ENCODE measurements at places on chromosomes 16 and 17.

- no peak for DNase-seq
Measured at GRCh38 chr16:35150805-35151312, 1691.4 kb downstream of the TP53TG3F start.

GRCh38 chr16:59991171-59991570, 1257.1 kb upstream of the GOT2 start:
- no peak for DNase-seq

GRCh38 chr17:31007695-31008373, 37.0 kb downstream of the RNF135 start:
- no peak for DNase-seq

DNA sequence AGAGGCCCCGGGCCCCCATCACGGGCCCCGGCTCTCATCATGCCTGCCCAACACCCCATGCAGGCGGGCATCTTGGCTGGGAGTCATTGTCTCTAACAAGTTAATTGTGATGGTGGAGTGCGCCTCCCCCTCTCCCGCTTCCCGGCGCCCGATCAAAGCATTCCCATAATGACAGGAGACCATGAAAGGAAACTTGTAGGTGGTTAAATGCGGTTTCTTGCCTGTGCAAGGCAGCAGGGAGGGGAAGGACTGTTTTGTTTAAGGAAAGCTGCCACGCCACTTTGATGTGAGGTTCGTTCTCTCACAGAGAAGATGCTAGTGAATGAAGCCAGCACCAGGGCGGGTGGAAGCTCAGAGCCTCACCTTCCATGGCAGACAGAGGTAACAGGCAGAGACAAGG, 45.4 kb downstream of the C16orf78 start:
- no peak for DNase-seq

DNA sequence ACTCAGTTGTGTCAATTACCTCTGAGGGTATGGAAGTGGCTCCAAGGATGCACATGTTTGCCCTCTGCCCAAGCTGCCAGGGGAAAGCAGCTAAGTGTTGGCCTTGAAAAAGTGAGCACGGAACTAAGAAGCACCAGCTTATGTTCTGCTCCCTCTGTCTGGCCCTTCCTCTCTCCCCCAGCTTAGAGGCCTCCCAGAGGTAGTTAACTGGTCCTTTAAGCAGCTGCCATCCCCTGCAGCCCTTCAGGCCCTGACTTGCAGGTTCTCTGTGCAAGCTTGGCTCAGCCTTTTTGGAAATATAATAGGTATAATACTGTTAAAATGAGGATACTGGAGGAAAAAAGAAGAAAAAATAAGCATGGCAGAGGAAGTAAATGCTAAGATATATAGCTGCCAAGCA, 7.0 kb upstream of the UBE2Z start:
- DNase-seq, result no peak

DNA sequence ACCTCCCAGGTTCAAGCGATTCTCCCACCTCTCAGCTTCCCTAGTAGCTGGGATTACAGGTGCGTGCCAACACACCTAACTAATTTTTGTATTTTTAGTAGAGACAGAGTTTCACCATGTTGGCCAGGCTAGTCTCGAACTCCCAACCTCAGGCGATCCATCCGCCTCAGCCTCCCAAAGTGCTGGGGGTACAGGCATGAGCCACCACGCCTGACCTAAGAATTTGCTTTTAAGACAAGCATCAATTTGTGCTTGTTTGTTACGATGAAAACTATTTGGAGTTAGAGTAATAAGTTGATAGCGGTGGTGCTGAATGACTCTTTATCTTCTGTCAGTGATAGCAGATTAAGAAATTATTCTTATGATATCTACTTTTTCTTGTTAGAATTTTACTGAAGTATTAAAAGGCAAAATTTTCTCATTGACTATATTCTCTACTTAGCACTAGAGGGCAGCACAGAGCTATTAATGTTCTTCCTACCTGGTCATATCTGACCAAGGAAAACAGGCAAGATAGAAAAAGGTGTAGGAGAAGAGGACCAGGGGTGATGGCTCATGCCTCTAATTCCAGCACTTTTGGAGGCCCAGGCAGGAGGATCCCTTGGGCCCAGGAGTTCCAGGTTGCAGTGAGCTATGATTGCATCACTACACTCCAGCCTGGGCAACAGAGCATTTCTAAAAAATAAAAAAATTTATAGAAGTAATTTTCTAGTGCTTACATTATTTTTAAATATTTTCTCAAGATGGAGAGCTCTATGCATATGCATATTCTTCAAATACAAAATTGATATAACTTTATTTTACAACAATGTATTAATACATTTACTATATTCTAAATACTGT, 24.5 kb downstream of the STXBP4 start:
- peak; percentile 70 for DNase-seq

- DNase-seq, result no peak
Measured at GRCh38 chr16:68781784-68782183, 44.7 kb downstream of the CDH1 start.

DNA sequence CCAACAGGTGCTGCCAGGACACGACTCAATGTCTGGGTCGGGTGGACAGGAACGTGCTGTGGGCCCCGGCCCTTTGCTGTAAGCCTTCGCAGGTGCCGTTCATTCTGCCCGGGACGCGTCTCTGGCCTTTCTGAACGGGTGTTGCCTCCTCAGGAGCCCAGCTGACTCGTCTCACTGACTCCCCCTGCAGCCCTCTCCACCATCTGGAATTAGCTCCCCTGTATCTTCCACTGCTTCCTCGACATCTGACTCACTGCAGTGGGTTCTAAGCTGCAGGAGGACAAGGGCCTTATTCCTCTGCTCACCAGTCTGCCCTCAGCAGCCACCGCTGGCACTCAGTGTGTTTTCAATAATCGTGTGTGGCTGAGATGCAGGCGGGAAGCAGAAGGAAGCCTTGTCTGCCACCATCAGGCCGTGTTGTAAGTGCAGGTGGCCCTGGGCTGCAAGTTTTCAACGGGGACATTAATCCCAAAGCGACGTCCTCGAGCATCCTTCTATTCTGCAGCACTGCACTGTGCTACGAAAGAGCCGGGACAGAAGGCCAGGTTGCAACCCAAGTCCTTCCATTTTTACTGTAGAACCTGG, 256.2 kb downstream of the FOXL1 start:
- DNase-seq, result no peak

- DNase-seq, result no peak
Measured at GRCh38 chr16:86145669-86146068, 246.7 kb downstream of the IRF8 start.

DNA sequence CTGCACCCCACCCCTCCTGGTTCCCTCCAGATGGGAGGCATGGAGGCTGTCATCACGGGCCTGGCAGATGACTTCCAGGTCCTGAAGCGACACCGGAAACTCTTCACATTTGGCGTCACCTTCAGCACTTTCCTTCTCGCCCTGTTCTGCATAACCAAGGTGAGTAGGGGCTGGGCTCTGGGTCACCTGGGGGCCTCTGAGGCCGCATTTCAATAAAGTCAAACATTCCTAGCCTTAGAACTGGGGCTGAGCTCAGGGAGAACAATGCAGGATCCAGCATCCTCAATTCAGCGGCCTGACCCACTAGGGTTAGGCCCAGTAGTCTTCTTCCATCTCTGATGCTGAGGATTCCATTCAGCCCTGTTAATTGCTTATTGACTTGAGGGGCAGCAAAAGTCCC, 42.1 kb downstream of the SLC6A2 start:
- DNase-seq, result no peak

GRCh38 chr17:44578947-44579346, 21.7 kb downstream of the FZD2 start:
- no peak for DNase-seq

DNA sequence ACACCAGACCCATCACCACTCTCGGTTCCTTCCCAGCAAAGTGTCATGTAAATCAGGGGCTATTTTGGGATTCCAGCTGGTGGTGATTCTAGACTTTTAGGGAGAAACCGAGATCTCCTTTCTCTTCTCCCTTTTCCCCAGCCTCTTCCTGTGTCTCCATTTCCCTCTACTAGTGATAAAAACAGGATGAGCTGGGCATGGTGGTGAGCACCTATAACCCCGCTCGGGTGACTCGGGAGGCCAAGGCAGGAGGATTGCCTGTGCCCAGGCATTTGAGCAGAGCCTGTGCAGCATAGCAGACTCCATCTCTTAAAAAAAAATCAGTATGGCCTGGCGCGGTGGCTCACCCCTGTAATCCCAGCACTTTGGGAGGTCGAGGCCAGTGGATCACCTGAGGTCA, 6.1 kb downstream of the TBX21 start:
- DNase-seq, result no peak

- no peak for DNase-seq
Measured at GRCh38 chr16:9395958-9396359, 304.5 kb downstream of the HAPSTR1 start.

DNA sequence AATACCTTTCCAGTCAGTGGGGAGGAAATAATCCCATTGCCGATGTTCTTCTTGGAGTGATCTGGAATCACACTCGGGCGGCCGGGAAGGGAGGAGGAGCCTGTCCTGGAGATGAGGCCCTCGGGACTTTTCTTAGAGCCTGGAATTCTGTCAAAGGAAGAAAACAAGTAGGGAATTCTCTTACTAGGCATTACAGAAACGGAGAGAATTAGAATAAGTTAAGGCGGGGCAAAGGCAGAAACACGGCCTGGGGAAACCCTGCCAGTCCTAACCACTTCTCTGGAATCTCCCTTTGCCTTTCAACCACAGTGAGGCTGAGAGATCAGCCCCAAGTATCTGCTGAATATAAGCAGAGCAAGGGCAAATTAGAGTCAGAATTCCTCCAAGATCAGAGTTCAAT, 27.8 kb downstream of the USP36 start:
- no peak for DNase-seq

- DNase-seq, result no peak
Measured at GRCh38 chr17:78557598-78558039, 19.6 kb downstream of the DNAH17 start.

DNA sequence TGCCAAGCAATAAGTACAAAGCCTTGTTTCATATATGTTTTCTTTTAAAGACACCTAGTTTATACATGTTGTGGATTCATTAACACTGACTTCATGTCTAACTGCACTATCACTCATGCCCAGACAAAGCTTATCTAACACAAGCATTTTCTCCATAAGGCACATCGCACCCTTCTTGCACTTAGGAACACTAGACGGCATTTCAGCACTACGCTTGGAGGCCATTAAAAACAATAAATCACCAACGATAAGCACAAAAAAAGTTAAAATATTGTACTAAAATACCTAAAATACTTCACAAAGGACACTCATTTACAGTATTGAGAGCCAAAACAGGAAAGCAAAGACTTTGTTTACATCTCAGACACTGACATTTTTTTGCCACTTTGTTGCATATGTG, 39.0 kb upstream of the TEKT3 start:
- no peak for DNase-seq

DNA sequence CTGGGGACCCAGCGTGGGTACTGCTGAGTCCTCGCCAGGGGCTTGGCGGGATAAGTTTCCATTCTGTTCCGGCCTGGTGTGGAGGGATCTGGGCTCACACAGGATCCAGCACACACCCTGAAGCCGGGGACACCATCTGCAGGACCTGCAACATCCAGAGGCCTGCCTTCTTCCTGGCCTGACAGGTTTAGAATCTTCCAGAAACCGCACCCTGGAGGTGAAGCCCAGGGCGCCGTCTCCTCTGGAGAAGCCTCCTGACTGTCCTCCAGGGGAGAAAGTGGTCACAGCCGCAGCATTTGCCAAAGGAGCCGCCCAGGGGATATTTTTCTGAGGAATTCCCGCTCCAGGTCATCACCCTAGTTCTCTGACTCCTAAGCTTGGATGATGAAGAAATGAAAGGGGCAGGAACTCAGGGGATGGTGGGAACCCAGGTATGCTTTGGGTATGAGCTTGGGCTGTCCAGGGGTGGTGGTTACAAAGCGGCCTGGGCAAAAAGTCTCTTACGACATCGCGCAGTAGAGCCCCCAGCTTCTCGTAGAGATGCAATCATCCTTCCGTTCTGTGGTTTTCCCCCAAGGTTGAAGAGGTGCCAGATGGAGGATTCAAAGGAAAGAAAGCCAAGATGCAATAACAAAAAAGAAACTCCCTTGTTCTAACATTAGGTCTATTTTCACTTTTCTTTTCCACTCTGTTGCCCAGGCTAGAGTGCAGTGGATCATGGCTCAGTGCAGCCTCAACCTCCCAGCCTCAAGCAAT, 9.1 kb upstream of the CRISPLD2 start:
- no peak for DNase-seq

Data from SK-N-DZ (cell line).